NCI-H1048 (cell line): ENCODE measurements at places on chromosomes 3 and 15.

- peak; percentile 37 for DNase-seq
Measured at GRCh38 chr3:73056014-73056844, 5.2 kb upstream of the EBLN2 start.

GRCh38 chr3:32959371-32959770 lies 7.9 kb downstream of the CCR4 start:
- no peak for DNase-seq

- DNase-seq: no peak
Measured at GRCh38 chr15:97085731-97086130, 755.2 kb downstream of the NR2F2 start.

GRCh38 chr3:40179016-40179415 lies 130.5 kb upstream of the EIF1B start:
- DNase-seq: peak; percentile 21

- DNase-seq: no peak
Measured at GRCh38 chr3:53035825-53036619, 9.9 kb downstream of the SFMBT1 start.

GRCh38 chr3:121165397-121165837 lies 257.4 kb downstream of the STXBP5L start:
- DNase-seq: no peak

DNA sequence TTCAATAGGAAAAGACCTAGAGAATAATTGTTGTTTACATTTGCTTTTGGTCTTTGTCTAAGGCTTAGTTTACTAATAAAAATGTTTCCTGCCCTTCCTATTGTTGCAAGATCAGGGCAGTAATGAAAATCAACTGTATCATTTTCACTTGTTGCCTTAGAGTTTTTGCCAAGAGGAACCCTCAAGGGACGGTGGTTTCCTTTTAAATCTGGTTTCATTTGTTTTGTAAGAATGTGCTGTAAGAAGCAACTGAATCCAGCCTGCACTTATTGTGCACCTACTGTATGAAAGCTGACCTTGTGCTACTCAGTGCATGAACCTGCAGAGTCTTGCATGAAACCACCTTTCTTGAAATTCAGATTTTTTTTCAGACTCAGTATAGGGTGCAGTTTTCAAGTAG lies 5.3 kb downstream of the IGF1R start:
- DNase-seq: no peak

DNA sequence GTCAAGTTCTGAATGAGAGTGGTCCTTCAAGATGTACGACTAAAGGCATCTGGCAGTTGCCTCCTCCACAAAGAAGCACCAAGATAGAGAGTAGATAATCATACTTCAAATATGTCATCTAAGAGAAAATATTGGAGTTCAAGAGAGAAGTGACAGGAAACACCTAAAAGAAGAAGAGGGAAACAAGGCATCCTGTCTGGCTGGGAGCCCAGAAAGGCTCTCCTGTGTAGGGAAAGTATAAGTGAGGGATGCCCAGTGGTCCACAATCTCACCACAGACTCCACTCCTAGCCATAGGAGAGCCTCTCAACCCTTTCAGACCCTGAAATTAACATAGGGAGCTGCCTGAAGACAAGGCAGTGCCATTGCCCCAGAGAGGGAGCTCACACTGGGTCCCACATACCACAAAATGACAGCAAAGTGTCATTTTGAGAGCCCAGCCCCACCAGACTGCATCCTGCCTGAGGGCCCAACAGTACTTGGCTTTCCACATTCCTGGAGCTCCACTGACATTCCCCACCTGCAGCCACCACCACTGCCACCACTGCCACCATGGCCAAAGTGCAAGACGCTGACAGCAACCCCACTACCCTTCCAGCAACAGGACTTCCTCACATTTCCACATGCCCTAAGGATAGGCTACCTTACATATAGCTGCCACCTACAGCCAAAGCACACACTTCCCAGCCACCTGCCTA lies 210.6 kb downstream of the ATP8B4 start:
- no peak for DNase-seq

DNA sequence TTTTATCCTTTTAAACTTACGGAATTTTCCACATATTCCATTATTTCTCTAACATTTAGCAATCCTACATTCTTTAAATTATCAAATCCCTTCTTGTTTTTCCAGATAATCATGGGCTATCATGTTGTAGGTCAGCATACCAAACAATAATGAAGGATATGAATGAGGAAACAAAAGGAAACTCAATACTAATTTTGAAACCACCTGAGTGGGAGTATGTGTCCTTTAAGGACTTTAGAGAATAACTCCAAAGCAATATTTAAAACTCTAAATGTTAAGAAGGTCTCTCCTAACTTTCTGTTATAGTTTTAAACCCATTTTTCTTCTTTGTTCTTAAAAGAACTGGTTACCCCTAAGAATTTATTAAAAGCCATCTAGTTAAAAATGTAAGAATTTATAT lies 43.0 kb downstream of the TP53BP1 start:
- no peak for DNase-seq

DNA sequence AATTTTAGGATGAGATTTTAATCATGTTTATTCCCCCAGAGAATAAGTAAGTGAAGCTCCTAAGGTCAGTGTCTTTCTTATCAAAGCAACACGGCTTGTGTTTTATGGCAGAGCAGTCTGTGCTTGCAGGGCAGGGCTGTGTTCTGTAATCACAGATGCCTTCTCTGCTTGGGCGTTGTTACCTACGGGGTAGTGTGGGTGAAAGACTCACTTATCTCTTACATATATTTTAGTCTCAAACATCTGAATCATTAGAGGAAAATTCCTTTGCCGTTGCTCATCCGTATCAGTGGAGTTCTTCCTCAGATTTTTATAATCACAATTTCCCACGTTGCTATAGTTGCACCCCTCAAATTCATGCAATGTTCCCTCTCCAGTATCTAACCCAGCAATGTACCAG lies 271.7 kb upstream of the MEIS2 start:
- DNase-seq: no peak

DNA sequence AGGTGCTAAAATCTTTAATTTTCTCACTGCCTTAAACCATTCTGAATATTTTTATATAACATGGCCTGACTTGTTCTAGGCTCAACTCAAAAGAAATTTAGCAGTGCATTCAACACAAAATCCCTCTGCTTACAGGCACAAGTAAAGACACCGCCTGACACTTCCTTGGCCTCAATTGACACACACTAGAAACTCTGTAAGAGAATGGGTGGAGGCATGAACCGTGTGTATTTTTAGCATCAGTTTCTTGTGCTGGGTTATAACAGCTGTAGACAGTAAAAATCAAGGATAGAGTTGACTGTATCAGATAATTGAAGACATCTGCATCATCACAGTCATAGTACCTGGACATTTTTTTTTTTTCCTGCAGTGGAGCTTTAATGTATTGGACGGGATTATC lies 54.3 kb downstream of the SLC9A9 start:
- no peak for DNase-seq

GRCh38 chr15:100726421-100727190 lies 124.2 kb downstream of the ASB7 start:
- no peak for DNase-seq

DNA sequence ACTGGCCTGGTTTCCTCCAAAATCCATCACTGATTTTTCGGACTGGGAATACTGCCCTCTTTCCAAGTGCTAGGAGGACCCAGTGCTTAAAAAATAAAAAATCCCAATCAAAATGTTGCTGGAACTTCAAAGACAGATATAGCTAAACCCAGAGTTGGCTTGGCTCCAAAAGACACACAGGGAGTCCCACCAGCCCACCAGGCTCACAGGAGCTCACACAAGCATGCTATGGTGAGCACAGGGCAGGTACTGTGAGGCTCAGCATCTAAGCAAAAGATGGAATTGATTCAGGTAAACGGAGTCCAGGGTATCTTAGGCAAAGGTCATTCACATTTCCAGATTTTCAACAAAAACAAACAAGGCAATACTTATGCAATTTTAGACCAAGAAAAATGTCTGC lies 3.7 kb downstream of the TRANK1 start:
- DNase-seq: no peak

- DNase-seq: no peak
Measured at GRCh38 chr15:101451266-101451799, 38.2 kb downstream of the PCSK6 start.

DNA sequence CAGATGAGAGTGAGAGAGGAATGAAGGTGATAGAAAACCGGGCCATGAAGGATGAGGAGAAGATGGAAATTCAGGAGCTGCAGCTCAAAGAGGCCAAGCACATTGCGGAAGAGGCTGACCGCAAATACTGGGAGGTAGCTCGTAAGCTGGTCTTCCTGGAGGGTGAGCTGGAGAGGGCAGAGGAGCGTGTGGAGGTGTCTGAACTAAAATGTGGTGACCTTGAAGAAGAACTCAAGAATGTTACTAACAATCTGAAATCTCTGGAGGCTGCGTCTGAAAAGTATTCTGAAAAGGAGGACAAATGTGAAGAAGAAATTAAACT lies 88.9 kb downstream of the EOMES start:
- no peak for DNase-seq

DNA sequence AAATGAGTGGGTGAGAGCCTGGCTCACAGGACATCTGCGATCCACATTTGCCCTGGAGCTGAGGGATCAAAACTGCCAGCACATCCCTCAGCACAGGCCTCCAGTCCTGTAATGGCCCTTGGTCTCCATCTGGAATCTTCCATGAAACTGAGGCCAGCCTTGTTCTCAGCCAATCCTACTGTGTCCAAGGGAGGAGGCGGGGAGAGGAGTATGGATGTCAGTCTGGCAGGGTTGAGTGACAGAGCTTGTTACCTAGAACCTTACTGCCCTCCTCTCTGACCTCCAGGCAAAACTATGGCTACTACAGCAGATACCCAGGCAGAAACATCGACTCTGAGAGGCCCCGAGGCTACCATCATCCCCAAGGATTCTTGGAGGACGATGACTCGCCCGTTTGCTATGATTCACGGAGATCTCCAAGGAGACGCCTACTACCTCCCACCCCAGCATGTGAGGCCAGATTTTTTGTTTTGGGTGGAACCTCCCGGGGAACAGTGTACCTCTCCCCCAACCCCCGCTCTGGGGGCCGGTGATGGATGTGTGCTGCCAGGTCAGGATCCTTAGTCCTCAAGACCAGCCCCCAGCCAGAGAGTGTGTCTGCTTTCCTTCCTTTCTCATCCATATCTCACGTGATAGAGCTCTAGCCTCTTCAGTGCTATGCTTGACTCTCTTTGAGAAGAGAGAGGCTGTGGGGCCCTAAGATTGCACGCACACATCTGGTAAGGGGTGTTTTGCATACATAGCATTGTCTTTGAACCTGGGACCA lies 41.3 kb downstream of the CHDH start:
- DNase-seq: no peak
